Kasumi-1 (cell line): ENCODE measurements at places on chromosomes 3 and 15.

GRCh38 chr3:171442184-171442583 lies 18.0 kb downstream of the TNIK start:
- DNase-seq = no peak

DNA sequence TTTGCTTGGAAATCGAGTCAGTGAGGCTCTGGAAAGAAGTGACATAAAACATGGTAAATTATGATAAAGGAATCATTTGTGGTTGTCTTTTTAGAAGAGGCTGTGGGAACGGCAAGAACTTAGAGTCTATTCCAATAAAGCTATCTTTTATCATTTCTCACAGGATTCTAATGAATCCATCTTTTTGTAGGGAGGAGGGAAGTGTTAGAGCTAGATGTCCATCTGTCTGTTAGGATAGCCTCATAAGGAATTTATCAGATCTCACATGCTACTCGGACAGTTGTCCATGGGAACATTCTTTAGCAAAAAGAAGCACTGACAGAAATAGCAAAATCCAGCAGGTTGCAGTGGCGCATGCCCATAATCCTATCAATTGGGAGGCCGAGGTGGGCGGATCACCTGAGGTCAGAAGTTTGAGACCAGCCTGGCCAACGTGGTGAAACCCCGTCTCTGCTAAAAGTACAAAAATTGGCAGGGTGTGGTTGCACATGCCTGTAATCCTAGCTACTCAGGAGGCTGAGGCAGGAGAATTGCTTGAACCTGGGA lies 37.0 kb downstream of the STARD9 start:
- no peak for DNase-seq

- DNase-seq = no peak
Observed at GRCh38 chr3:172640751-172641150, 70.1 kb downstream of the NCEH1 start.

- DNase-seq = peak; percentile 76
Observed at GRCh38 chr3:68876112-68876713, 56.1 kb downstream of the TAFA4 start.

DNA sequence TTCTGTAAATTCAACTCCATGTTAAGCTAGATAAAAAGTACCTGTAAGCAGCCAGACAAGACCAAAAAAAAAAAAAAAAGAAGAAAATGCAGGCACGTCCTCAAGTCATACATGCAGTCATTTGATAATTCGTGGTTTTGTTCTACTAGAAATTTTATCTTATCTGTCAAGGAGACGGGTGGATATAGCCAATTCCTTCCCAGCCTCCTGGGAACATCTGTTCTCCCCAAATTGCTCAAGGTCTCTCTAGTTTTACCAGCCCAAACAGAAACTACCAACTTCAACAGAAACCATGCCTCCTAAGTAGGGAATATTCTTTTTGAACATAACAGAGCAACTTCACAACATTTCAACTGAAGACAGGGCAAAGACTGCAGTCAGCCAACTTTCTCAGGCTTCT lies 19.5 kb downstream of the RYK start:
- no peak for DNase-seq

GRCh38 chr3:126668450-126669401 lies 13.8 kb upstream of the TXNRD3 start:
- DNase-seq = no peak

GRCh38 chr15:101129851-101130380 lies 121.9 kb downstream of the CHSY1 start:
- no peak for DNase-seq

DNA sequence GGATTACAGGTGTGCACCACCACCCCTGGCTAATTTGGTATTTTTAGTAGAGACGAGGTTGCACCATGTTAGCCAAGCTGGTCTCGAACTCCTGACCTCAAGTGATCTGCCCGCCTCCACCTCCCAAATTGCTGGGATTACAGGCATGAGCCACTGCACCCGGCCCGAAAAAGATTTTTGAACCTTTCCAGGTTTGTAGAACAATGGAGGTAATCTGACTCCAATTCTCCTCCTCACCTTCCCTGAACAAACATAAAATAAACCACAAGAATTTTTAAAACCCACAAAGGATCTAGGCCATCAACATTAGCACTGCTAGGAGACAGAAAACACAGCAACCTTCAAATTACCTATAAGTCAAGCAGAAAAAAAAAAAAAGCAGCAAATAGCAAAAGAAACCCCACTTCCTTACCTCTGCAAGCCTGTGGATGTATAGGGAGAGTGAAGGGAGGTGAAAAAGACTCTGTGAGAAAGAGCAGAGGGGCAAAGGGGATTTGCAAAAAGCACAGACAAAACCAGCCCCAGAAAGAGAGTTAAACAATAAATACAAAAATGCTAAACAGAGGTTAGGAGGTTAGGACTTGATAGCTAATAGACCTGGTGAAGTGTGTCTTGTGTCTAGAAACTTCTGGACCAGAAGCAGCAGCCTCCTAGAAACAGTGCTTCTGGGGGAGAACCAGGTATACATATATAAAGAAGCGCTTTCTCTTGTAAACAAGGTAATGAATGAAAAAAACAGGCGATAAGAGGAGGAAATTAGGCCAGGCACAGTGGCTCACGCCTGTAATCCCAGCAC lies 32.1 kb downstream of the TFDP2 start:
- DNase-seq = no peak

DNA sequence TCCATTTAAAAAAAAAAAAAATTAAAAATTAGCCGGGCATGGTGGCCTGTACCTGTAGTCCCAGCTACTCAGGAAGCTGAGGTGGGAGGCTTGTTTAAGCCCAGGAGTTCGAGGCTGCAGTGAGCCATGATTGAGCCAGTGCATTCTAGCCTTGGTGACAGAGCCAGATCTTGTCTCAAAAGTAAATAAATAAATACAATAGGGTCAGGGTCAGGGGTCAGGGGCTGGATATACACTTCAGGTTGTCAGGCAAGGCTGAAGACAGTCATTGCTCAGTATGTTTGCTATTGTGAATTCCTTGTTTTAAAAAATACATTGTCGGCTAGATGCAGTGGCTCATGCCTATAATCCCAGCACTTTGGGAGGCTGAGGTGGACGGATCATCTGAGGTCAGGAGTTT lies 8.1 kb upstream of the TKT start:
- DNase-seq = no peak

DNA sequence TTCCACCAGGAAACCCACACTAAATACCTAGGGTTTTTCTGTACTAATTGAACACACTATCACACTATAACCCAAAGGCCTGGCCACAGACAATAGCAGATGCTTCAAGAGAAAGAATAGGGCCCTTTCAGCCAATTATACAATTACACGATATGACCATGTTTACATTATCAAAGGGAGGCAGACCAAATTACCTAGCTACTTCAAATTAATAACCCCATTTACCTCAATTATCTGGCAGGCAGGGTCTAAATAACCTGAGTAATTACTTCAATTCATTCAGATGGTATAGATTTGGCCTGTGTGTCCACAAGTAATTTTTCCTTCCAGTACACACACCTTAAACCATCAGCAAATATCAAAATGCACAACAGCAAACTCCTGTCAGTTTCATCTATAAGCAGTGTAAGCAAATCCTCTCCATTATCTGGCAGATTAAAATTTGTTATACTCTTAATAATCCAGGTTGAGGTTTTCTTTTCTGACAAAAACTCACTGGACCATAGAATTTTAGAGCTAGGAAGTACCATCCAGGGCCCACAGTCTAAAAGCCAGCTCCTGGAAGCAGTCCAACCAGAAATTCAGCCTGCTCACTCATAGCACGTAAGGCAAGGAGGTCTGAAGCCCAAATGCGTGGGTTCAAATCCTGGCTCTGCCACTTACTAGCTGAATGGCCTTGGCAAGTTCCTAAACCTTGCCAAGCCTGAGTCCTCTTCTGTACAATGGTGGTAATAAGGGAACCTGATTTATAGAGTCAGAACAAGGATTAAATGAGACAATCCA lies 51.8 kb downstream of the RFTN1 start:
- DNase-seq = no peak

- DNase-seq = peak; percentile 13
Observed at GRCh38 chr15:67101911-67102598, 36.7 kb downstream of the SMAD3 start.

- no peak for DNase-seq
Observed at GRCh38 chr15:68223171-68223570, 6.4 kb downstream of the CLN6 start.

GRCh38 chr15:80246425-80246894 lies 5.6 kb downstream of the CTXND1 start:
- DNase-seq = no peak

- DNase-seq = no peak
Observed at GRCh38 chr3:120407508-120408287, 43.1 kb downstream of the FSTL1 start.

DNA sequence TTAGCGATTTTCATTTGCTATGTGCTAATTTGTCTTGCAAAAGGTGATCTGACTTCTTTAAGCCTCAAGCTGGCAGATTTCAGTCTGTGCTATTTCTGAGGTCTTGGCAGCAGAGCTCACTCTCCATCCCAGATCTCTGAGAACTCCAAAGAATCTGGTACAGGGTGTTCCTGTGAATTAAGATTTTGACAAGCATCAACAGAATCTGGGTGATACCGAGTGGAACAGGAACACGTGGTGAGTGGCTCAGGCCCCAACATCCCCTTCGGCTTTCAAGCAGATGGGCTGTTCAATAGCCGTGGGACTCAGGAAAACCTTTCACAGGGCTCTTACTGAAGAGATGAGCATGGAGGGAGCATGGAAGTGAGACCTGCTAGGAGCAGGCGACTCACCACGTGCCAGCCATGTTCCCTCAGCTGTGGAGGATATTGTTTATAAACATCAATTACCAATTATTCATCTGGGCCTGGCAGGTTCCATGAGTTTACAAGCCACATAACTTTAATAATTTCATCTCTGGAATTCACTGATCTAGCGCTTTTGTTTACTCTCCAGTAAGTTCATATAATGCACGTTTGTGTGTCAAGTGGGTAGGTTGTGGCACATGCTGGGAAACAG lies 103.4 kb upstream of the SELENOK start:
- no peak for DNase-seq

- no peak for DNase-seq
Observed at GRCh38 chr3:184096811-184097383, at the start of gene HTR3E. Gene HTR3E, plus strand, starts transcription at chr3:184097064. Its CDS starts 466 bp downstream, at chr3:184097530.

GRCh38 chr15:68638953-68639515 lies 60.2 kb downstream of the CORO2B start:
- no peak for DNase-seq

- no peak for DNase-seq
Observed at GRCh38 chr3:120524171-120524923, 71.8 kb upstream of the NDUFB4 start.

DNA sequence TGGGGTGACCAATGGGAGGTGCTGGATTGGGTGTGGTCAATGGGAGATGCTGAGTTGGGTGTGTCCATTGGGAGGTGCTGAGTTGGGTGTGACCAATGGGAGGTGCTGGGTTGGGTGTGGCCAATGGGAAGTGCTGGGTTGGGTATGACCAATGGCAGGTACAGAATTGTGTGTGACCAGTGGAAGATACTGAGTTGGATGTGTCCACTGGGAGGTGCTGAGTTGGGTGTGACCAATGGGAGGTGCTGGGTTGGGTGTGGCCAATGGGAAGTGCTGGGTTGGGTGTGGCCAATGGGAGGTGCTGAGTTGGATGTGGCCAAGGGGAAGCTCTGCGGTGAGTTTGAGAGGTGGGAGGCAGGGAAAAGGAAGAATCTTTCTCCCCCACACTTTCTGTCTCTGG lies 250.0 kb upstream of the PROK2 start:
- DNase-seq = no peak

DNA sequence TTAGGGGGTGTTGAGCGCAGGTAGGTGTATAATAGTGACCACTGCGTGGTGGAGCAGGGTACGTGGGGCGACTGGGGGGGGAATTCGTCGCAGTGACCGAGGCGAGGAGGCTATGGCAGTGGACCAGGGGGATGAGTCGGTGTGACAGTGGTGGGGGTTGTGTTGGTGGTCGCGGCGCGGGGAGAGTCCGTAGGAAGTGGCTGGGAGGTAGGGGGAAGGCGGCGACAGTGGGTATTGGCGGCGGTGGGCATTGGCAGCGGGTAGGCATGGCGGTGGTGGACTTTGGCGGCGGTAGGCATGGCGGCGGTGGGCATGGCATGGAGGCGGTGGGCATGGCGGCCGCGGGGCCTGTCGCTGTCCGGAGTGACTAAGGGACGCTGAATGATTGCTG lies 739 bp downstream of the SNRPN start:
- DNase-seq = no peak

DNA sequence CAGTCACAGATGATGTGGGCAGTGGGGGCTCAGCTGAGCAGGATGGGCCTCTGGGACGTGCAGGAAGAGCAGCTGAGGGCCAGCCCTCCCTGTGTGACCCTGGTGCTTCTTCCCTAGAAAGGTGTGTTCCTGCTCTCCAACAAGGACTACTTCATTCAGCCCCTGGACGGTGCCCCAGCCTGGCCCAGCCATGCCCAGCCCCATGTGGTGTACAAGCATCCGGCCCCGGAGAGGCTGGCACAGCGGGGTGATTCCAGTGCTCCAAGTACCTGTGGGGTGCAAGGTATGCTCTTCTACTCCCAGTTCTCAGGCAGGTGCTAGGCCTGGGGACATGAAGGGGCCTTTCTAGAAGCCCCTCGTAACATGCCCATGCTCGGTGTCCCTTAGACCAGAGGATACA lies 38.3 kb downstream of the SAXO2 start:
- DNase-seq = no peak

- no peak for DNase-seq
Observed at GRCh38 chr3:189361103-189361835, 189.5 kb downstream of the TPRG1 start.

DNA sequence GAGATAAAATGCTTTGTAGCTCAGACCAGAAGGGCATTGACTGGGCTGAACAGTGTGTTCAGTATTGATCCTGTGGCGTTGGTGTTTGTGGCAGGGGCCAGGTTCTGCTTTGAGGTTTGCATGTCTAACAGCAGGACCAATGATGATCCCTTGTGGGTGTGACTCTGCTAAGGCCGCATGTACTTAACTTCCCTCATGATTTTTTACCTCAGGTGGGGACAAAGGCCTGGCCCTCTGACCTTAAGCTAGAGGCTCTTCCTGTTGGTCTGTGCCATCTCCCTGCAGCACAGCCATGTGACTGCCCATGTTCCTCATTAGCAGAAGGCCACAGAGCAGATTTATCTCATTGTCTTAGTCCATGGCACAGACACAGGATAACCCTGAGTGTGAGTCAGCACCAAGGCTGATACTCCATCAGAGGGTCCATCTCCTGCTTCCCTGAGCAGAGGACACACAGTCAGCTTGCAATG lies 34.3 kb upstream of the BSN start:
- no peak for DNase-seq

- no peak for DNase-seq
Observed at GRCh38 chr3:45641756-45642155, 47.2 kb downstream of the LIMD1 start.

- DNase-seq = no peak
Observed at GRCh38 chr3:12307136-12307535, 18.3 kb downstream of the PPARG start.

GRCh38 chr3:60898321-60898720 lies 352.9 kb downstream of the FHIT start:
- DNase-seq = no peak

DNA sequence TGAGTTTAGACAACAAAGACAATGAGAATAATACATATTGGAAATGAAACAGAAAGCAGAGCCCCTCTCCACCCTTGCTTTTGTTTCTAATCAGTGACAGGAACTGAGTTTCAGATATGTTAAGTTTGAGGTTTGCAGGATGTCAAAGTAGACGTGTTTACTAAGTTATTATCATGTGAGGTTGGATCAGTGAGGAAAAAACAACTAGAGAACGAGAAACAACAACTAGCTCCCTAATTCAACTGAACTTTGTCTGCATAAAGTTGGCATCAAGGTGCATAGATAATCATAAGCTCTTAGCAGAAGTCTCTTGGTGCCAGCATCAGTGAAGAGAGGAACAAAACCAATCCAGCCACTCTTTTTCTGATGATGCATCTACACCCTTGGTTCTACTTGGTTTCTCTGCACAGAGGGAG lies 491.1 kb upstream of the NR2F2 start:
- DNase-seq = no peak

GRCh38 chr3:94414418-94414817 lies 351.6 kb downstream of the NSUN3 start:
- no peak for DNase-seq
